ENCODE measurements at places on chromosomes 3 and 15.
A peak's percentile ranks its signal among the peaks of the same experiment; 100 is the strongest.

GRCh38 chr3:179697736-179698332 is 45.0 kb downstream of the USP13 start:
- DNase-seq: no peak

- peak; percentile 56 for DNase-seq
These were observed 135.2 kb upstream of the BCL6 start for GRCh38 chr3:187880441-187880840.

DNA sequence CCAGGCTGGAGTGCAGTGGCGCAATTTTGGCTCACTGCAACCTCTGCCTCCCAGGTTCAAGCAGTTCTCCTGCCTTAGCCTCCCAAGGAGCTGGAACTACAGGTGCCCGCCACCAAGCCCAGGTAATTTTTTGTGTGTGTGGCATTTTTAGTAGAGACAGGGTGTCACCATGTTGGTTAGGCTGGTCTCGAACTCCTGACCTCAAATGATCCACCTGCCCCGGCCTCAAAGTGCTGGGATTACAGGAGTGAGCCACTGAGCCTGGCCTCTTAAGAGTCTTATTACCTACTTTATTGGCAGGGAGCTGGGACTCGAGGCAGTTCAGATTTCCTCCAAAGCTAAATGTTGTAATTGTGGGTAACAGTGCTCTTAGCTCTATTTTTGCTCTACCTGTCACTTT is 16.4 kb downstream of the PXYLP1 start:
- no peak for DNase-seq

- DNase-seq: no peak
These were observed 646.7 kb downstream of the ROBO2 start for GRCh38 chr3:77686560-77686959.

GRCh38 chr3:17573396-17573795 is 169.0 kb downstream of the TBC1D5 start:
- DNase-seq: no peak

DNA sequence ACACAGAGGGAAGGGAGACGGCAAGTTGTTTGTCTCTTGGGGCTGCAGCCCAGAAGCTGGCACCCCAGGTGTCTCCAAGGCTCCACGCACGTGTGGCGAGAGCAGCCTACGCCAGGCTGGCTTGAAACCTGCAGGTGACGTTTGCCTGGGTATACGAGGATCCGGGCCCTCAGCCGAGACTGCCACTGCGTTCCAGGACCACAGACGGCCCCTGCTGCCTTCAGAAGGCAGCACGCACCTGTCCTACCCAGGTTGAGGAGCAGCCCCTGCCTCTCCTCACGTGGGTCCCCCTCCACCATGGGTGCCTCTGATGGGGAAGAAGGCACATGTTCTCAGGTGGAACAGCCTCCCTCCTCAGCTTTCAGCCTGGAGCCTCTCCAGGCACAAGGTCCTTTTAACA is 75.3 kb upstream of the PRR20G start:
- DNase-seq: no peak

GRCh38 chr3:14133876-14134275 is 9.0 kb downstream of the TMEM43 start:
- peak; percentile 30 for DNase-seq

- DNase-seq: peak; percentile 70
These were observed 848 bp downstream of the SYNM start for GRCh38 chr15:99105514-99106341.

DNA sequence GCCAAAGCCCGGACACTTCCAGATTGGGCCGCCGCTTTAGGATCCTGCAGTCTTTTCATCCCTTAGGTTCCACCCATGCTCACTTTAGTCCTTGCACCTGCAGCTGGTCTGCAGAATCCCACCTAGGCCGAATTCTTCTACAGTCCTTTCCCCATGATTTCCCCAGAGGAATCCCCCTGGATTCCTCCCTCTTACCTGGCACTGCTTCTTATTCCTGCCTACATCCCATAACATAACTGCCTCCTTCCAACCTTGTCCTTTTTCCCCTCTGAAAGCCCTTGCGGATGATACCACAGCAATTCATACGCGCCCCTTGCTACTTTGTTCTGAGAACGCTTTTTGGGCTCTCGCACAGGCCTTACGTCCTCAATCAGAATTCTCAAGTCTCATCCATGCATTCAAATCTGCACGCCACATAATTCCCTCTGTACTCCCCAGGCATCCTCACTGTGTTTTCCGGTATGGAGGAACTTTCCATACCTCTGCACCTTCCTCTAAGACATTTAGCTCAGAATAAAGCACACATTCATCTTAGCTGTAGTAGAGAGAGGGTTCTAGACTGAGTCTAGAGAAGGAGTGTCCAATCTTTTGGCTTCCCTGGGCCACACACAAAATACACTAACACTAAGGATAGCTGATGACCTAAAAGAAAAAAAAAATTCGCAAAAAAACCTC is 619 bp downstream of the EIF2AK4 start:
- no peak for DNase-seq

GRCh38 chr3:51874411-51874810 is 990 bp downstream of the IQCF5 start:
- DNase-seq: no peak

GRCh38 chr15:29522373-29523276 is 253.0 kb upstream of the NSMCE3 start:
- DNase-seq: no peak

GRCh38 chr3:32359766-32360492 is 31.7 kb upstream of the CMTM7 start:
- no peak for DNase-seq

DNA sequence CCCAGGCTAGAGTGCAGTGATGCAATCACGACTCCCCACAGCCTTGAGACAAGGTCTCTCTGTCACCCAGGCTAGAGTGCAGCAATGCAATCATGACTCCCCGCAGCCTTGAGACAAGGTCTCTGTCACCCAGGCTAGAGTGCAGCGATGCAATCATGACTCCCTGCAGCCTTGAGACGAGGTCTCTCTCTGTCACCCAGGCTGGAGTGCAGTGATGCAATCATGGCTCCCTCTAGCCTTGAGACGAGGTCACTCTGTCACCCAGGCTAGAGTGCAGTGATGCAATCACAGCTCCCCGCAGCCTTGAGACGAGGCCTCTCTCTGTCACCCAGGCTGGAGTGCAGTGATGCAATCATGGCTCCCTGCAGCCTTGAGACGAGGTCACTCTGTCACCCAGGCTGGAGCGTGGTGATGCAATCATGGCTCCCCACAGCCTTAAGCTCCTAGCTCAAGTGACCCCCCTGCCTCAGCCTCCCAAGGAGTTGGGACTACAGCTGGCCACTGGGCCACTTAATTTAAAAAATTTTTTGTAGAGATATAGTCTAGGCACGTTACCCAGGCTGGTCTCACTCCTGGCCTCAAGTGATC is 26.1 kb downstream of the TFRC start:
- peak; percentile 45 for DNase-seq

DNA sequence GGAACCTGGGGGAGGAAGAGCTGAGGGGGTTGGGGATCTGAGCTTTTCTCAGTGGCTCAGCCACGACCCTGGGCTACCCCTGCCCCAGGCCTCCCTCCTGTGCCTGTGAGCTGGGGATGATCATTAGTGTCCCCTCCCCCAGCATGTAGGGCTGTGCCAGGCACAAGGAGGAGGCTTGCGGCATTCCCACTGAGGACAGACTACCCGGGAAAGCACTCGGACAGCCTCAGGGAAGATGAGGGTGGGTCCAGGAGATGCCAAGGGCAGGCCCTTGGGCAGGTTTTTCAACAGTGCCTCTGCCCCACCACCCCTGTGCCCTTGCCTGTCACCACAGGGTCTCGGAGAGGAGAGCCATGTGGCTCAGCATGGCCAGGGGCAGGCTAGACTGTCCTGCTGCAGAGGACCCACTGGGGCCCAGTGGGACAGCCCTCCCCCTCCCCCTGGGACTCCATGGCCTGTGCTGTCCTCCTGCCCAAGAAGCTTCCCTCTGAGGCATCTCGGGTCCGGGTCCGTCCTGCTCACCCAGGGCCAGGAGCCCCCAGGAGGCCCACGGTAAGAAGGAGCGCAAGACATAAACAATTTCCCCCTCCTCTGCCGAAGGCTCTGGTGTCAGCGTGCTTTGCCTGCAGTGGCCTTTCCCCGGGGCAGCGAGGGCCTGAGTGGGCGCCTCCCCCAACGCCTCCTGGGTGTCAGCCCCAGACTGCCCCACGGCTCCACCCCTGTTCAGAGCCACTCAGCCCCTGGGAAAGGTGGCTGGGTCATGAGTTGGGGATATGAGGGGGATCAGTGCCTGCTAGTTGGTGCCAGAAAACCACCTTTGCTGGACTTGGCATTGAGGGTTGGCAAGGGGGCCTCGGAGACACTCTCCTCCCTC is 192.5 kb downstream of the GOLGA6L6 start:
- no peak for DNase-seq

DNA sequence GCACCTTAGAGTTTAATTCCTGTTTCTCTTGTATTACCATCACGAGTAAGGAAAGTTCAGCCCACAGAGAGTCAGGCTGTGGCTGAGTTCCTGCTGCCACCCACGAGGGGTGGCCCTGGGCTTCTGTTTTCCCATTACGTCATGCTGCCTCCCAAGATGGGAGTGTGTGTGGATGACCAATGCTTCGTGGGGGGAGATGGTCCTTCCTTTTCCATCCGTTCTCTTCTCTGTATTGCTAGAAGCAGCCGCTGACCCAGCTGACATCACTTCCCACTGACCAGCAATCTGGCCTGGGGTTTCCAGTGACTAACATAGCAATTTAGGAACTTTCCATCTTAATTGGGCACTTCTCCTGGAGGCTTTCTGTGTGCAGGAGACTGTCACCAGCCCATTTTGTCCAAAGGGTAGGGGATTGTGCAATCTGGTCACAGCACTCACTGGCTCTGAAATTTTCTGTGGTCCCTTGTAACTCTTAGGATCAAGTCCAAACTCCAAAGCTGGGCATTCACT is 9.3 kb downstream of the IRAK2 start:
- peak; percentile 99 for DNase-seq

DNA sequence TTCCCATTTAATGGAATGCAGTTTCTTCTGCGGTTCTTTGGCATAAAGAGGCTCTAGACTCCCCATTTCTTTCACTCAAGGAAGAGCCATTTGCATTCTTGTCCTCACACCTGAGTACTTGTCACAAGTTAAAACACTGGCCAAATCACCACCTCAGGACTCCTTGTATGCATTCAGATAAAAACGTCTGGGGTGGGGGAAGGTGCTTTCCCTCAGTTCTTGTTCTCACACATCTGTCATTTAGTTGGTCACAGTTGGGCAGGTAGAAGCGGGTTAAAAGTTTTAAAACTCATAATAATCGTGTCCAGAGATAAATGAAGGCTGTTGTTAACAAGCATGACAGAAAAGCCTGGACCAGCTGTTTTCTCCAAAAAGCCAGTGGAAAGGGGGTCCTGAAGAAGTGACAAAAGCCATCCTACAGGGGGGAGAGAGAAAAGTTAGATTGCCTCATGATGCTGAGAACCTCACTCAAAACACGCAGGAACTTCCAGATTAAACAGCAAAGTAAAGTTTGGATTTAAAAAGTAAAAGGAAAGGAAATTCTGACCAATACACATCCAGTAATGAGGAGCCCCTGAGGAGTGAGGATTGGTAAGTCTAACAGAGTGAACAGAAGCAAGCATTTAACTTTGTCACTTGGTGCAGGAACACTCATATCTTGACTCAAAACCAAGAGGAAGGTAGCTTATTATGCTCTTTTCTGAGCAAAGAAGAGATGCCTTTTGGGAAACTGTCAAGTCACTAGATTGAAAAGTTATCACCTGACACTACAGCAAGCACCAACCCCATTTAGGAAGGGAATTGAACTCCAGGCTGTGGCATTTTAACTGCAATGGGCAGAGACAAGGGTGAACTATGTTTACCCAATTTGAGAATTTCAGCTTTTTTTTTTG is 2.8 kb downstream of the BCL2L10 start:
- no peak for DNase-seq

GRCh38 chr15:57321973-57322601 is 54.2 kb upstream of the CGNL1 start:
- peak; percentile 48 for DNase-seq

DNA sequence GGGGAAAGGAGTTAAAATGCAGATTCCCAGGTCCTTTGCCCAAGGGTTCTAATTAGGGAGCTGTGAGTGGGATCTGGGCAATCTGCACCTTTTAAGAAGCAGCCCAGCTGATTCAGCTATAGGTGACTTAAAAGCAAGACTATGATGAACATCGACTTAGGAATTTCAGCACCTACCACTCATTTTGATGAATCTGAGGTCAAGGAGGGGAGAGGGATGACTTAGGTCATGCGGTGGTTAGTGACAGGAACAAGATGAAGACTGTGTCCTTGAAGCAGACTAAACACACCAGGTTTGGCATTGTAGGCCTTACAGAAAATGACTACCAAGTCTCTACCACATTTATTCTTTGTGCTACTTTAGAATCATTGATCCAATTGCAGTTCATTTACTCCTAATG is 196.3 kb downstream of the DTWD1 start:
- DNase-seq: no peak

DNA sequence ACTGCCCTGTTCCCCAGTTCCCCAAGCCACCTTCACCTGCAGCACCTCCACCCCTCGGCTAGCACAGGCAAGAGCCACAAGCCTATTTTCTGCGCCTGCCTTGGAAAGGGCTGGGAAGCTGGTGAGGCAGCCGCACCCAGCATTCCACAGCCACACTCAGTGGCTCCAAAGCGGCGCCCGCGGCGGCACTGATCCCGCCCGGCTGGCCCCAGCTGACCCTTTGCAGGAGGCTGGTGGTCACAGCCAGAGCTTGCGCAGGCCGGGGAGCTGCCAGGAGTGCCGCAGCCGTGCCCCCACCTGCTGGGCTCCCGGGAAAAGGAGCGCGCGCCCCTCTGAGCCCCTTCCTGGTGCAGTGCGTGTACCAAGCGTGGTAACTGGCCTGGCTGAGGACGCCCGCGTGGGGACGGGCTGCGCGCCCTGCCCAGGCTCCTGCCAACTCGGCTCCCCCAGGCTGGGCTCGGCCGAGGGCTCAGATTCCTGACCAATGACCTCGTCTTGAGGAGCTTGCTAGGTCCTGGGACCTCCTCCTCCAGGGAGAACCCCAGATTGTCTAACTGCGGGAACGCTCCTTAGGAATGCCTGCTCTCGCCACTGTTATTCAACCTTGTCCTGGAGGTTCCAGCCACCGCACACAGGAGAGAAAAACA is 13.3 kb downstream of the GRAMD2A start:
- DNase-seq: peak; percentile 39

DNA sequence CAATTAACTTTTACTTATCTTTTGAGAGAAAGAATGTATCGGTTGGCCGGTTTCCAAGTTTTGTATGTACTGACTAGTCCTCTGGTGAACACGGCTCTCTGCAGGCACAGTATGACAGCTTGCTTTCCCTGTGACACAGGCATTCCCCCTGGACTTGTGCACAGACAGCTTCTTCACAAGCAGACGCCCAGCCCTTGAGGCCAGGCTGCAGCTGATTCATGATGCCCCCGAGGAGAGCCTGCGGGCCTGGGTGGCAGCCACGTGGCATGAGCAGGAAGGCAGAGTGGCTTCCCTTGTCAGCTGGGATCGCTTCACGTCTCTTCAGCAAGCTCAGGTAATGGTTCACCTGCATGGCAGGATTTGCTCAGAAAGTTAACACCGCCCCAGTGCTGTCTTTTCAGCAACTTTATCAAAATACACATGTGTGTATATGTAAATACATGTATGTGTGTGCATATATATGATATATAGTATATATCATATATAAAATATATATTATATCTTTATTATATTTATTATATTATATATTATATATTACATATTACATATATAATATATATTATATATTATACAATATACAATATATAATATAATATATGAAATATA is 25.5 kb downstream of the FAN1 start:
- no peak for DNase-seq

- DNase-seq: no peak
These were observed 64.2 kb upstream of the PYGO1 start for GRCh38 chr15:55652359-55652758.

All from iris pigment epithelial cell (primary cell).